ENCODE measurements at places on chromosomes 7 and 10. TPM values are rescaled to one million over a fixed set of nuclear protein-coding genes. Genes with fewer than 3 reads are reported as not detected.
A peak's percentile ranks its signal among the peaks of the same experiment; 100 is the strongest.

- peaks cover 25% of the 10 kb centered on the region for H3K4me1 ChIP-seq
- H3K27me3 ChIP-seq = no peaks in the 10 kb centered on the region
- H3K36me3 ChIP-seq = no peaks in the 10 kb centered on the region
- DNase-seq = no peak
Measured at GRCh38 chr7:70178787-70179186, 580.5 kb downstream of the AUTS2 start.

GRCh38 chr7:26043801-26044200 lies 108.2 kb upstream of the NFE2L3 start:
- H3K27me3 ChIP-seq = peaks cover 21% of the 10 kb centered on the region
- no peak for DNase-seq
- no peaks in the 10 kb centered on the region for H3K36me3 ChIP-seq
- no peaks in the 10 kb centered on the region for H3K4me1 ChIP-seq

GRCh38 chr7:155763691-155764437 lies 48.4 kb downstream of the SHH start:
- H3K36me3 ChIP-seq = peaks cover 9% of the 10 kb centered on the region
- no peaks in the 10 kb centered on the region for H3K27me3 ChIP-seq
- H3K4me3 ChIP-seq = peak overlapping the region; percentile 63
- H3K27ac ChIP-seq = peak overlapping the region; percentile 98
- H3K4me1 ChIP-seq = peaks cover 43% of the 10 kb centered on the region

DNA sequence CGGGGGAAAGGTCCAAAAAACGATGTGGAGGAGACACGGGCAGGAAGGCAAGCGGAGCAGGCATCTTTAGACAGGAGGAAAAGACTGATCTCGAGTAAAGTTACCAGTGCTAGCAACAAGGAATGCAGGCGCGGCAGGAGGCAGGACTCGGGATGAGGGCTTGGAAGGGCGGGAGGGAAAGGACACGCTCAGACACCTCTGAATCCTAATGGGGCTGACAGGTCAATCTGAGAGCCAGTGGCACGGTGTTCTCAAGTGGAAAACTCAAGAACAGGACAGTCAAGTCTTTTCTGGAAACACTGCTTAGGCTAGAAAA lies 155.3 kb upstream of the COBL start:
- no peaks in the 10 kb centered on the region for H3K4me1 ChIP-seq
- no peak overlapping the region for H3K27ac ChIP-seq
- no peak for DNase-seq
- H3K36me3 ChIP-seq = no peaks in the 10 kb centered on the region
- H3K4me3 ChIP-seq = no peak overlapping the region
- peaks cover 15% of the 10 kb centered on the region for H3K27me3 ChIP-seq

DNA sequence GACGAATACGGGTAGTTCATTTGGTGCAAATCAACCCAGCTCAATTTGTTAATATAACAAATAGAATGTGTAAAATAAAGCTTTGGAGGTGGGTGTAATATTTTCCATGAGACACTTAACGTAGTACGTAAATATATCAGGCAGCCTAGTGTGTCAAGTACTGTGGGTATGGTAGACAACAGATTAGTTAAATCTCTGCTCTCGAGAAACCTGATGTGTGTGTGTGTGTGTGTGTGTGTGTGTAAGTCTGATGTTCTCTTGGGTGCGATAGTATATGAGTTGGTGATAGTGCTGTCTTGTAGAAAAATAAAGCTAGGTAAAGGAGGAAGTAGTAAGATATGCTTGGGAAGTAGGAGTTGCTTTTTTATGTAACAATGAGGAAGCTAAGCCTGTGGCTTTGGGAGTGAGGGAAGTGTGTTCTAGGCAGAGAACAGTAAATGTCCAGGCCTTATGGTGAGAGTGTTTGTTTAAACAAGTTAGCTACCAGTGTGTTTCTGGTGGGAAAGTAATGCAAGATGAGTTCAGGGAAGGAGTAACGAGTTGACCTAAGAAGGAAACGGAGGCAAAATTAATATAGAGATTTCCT lies 26.1 kb downstream of the WAC start:
- peaks cover 72% of the 10 kb centered on the region for H3K4me1 ChIP-seq
- H3K27me3 ChIP-seq = no peaks in the 10 kb centered on the region
- peak overlapping the region; percentile 50 for H3K27ac ChIP-seq

- no peaks in the 10 kb centered on the region for H3K27me3 ChIP-seq
- no peak for DNase-seq
- H3K27ac ChIP-seq = no peak overlapping the region
Measured at GRCh38 chr7:98974906-98975816, 96.8 kb downstream of the TRRAP start.

GRCh38 chr10:103931603-103932002 lies 13.6 kb upstream of the STN1 start:
- DNase-seq = no peak
- no peak overlapping the region for H3K27ac ChIP-seq
- no peaks in the 10 kb centered on the region for H3K27me3 ChIP-seq
- no peaks in the 10 kb centered on the region for H3K36me3 ChIP-seq
- peaks cover 7% of the 10 kb centered on the region for H3K4me1 ChIP-seq

GRCh38 chr7:9148687-9149086 lies 715.3 kb downstream of the NXPH1 start:
- H3K27ac ChIP-seq = no peak overlapping the region
- no peaks in the 10 kb centered on the region for H3K4me1 ChIP-seq
- no peaks in the 10 kb centered on the region for H3K36me3 ChIP-seq
- peaks cover 3% of the 10 kb centered on the region for H3K27me3 ChIP-seq

DNA sequence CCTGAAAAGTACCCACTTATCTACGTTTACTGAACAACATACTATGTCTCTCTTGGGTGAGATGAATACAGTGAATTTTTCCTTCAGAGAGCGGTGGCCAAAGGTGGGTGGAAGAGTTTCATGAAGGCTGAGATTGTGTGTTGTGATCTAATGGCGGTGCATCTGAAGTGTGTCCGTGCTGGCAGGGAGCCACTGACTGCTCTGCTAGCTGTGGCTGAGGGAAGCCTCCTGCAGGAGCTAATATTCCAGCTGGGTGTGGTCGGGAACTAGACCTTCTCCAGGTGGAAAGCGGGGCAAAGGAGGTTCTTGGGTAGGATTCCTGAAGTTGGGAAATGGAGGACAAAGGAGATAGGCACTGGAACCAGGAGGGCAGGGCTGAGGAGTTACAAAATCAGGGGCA lies 69.2 kb upstream of the GRB10 start:
- H3K27me3 ChIP-seq = peaks cover 5% of the 10 kb centered on the region
- no peaks in the 10 kb centered on the region for H3K36me3 ChIP-seq
- H3K27ac ChIP-seq = no peak overlapping the region

DNA sequence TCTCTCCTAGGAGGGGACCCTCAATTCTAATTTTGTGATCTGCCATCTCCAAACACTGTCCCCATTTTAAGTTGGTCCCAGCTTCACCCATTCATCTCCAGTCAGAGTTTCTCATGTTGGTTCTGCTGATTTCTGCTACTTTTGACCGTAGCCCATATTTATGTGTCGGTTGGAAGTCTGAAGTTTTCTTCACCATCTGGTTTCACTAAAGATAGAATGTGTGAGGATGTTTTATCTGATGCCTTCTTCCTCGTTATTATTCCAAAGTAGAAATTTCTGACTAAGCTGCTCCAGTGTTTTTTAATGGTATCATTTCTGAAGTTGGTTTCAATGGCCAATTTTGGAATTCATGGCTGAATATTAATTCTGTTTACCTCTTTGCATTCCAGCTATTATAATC lies 21.3 kb upstream of the IFIT2 start:
- H3K27me3 ChIP-seq = no peaks in the 10 kb centered on the region
- H3K4me3 ChIP-seq = no peak overlapping the region
- no peaks in the 10 kb centered on the region for H3K36me3 ChIP-seq
- peaks cover 92% of the 10 kb centered on the region for H3K4me1 ChIP-seq
- peak overlapping the region; percentile 63 for H3K27ac ChIP-seq

GRCh38 chr7:112056409-112056808 lies 149.8 kb downstream of the DOCK4 start:
- DNase-seq = no peak
- no peaks in the 10 kb centered on the region for H3K27me3 ChIP-seq
- no peaks in the 10 kb centered on the region for H3K36me3 ChIP-seq
- peaks cover 48% of the 10 kb centered on the region for H3K4me1 ChIP-seq
- no peak overlapping the region for H3K27ac ChIP-seq

GRCh38 chr10:35420827-35421552 lies 84.7 kb downstream of the CCNY start:
- no peak for DNase-seq
- H3K4me3 ChIP-seq = peak overlapping the region; percentile 55
- peaks cover 82% of the 10 kb centered on the region for H3K4me1 ChIP-seq
- H3K27ac ChIP-seq = peak overlapping the region; percentile 99
- H3K36me3 ChIP-seq = no peaks in the 10 kb centered on the region

- H3K4me3 ChIP-seq = no peak overlapping the region
- H3K4me1 ChIP-seq = peaks cover 33% of the 10 kb centered on the region
- peak overlapping the region; percentile 51 for H3K27ac ChIP-seq
- peaks cover 3% of the 10 kb centered on the region for H3K27me3 ChIP-seq
- H3K36me3 ChIP-seq = no peaks in the 10 kb centered on the region
Measured at GRCh38 chr7:151726652-151727578, 150.0 kb downstream of the PRKAG2 start.

DNA sequence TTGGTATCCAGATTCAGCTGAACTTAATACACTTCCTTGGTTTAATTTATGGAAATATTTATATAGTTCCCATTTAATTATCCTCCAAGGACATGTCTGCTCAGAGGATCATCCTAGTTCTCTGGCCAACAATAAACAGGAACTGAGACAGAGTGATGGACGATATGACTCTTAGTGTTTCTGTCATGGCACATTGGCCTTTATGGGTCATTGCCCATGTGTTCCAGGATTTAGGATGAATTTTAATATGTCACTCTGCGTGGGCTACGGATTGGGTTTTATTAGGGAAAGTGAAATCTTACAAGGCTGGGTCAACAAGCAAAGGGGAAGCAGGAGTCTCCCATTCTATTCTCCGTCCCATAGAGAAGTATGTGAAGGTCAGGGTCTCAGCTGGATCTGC lies 18.8 kb upstream of the TNPO3 start:
- no peak overlapping the region for H3K4me3 ChIP-seq
- no peaks in the 10 kb centered on the region for H3K36me3 ChIP-seq
- H3K27ac ChIP-seq = no peak overlapping the region
- H3K4me1 ChIP-seq = no peaks in the 10 kb centered on the region
- peaks cover 9% of the 10 kb centered on the region for H3K27me3 ChIP-seq

DNA sequence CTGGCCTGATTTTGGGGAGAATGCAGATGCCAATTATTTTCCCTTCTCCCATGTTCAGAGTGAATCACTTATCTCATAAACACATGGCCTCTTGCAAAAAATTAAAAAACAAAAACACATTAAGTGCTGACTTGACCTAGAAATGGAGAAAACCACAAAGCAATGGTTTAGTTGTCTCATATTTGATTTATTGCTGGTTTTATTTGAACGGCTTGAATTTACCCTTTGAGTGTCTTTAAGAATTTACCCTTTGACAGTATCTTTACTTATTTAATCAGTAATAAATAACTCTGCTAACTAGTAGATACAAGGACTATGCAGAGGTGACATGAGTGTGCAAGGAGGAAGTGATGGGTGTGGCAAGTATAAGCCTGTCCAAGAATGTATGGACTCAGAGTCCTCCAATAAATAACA lies 68.1 kb upstream of the GSDME start:
- H3K4me3 ChIP-seq = no peak overlapping the region
- no peaks in the 10 kb centered on the region for H3K36me3 ChIP-seq

DNA sequence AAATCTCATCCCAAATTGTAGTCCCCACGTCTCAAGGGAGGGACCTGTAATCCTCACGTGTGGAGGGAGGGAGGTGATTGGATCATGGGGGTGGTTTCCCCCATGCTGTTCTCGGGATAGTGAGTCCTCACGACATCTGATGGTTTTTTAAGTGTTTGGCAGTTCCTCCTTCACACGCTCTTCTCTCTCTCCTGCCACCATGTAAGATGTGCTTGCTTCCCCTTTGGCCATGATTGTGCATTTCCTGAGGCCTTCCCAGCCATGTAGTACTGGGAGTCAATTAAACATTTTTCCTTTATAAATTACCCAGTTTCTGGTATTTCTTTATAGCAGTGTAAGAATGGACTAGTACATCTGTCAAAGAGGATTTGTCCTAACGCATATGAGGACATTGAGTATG lies 59.5 kb downstream of the RGS10 start:
- peak; percentile 8 for DNase-seq
- no peaks in the 10 kb centered on the region for H3K36me3 ChIP-seq
- H3K4me3 ChIP-seq = no peak overlapping the region
- H3K4me1 ChIP-seq = peaks cover 6% of the 10 kb centered on the region
- H3K27me3 ChIP-seq = peaks cover 18% of the 10 kb centered on the region

DNA sequence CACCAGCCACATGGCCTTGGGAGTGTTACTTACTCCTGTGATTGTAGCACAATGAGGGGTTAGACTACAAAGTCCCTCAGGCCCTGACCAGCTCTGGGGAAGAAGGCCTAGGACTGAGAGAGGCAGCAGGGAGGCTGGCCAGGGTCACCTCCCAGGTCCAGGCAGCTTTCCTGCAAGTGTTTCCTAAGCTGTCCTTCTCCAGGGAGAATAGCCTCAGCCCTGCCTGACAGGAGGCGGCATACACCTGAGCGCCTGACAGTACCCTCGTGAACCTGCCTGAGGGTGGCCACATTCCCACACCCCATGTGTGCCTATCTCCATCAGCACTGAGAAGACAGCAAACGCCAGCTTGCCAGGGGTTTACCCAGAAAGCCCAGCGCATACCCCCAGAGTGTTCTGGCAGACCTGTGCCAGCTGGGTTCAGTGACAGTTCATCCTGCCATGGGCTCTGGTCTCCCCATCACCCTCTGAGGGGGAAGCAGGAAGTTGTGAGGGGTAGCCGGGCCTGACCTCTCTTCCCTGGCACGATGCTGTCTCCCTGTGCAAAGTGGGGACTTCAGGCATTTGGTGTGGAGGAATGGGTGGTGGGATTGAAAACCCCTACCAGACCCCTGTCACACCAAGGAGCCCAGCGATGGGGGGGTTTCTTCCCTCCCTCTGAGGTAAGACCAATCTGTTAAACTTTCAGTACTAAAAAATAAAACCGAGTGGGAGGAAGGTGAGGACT lies 56.3 kb upstream of the CAMK2B start:
- H3K27ac ChIP-seq = no peak overlapping the region
- peak; percentile 66 for DNase-seq
- peaks cover 29% of the 10 kb centered on the region for H3K4me1 ChIP-seq

DNA sequence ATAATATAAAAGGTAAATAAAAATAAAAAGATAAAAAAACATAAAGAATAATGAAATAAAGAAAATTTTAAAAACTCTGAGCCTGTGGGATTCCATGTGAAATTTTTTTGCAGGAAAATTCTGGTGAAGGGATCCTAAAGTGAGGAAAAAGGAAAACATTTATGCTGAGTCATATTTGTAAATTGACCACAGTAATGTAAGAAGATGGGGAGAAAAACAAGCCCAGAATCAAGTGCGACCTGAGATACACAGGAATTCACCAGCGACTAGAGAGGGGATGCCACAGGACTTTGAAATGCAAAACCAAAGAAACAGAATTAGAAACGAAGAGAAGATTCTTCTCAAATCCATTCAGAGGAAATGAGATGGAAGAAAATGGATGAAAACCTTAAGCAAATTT lies 133.8 kb upstream of the PFKP start:
- no peak overlapping the region for H3K27ac ChIP-seq
- peaks cover 12% of the 10 kb centered on the region for H3K4me1 ChIP-seq
- H3K4me3 ChIP-seq = no peak overlapping the region
- no peak for DNase-seq
- H3K27me3 ChIP-seq = no peaks in the 10 kb centered on the region
- H3K36me3 ChIP-seq = no peaks in the 10 kb centered on the region

CYP3A5 gene
- total RNA-seq = not detected

SMKR1 gene
- not detected for total RNA-seq

FAM200A gene
- total RNA-seq = 3.9 TPM

RINT1 gene
- total RNA-seq = 18.0 TPM

SLC13A1 gene
- not detected for total RNA-seq

PLXNA4 gene
- 13.0 TPM for total RNA-seq

HSPB1 gene
- total RNA-seq = 1,313 TPM

CLCN1 gene
- not detected for total RNA-seq

PFKFB3 gene
- total RNA-seq = 41.6 TPM

Measured in chondrocyte (in vitro differentiated cells).